HT-29 (cell line): ENCODE measurements at places on chromosomes 2 and 18. TPM values are rescaled to one million over a fixed set of nuclear protein-coding genes. Genes with fewer than 3 reads are reported as not detected.

Gene IL36G
- total RNA-seq: not detected in 2 replicates

Gene KCNG2
- not detected in 2 replicates for total RNA-seq

Gene PFN4
- not detected in 2 replicates for total RNA-seq

Gene ICOS
- not detected in 2 replicates for total RNA-seq

Gene ABCB11
- 0.08 TPM in 1 of 2 replicates, not detected in the other for total RNA-seq

Gene COL6A3
- 0.03 TPM in 1 of 2 replicates, not detected in the other for total RNA-seq

Gene PDE11A
- total RNA-seq: not detected in 2 replicates

Gene TEX44
- total RNA-seq: not detected in 2 replicates

Gene LCT
- total RNA-seq: not detected in 2 replicates

Gene UGT1A8
- total RNA-seq: 43.6 and 56.6 TPM in 2 replicates

Gene DAW1
- not detected in 2 replicates for total RNA-seq

Gene SERPINB11
- not detected in 2 replicates for total RNA-seq

Gene BARD1
- total RNA-seq: 16.3 and 17.9 TPM in 2 replicates

Gene EFHD1
- total RNA-seq: not detected in 2 replicates

Gene FRZB
- 0.15 and 0.21 TPM in 2 replicates for total RNA-seq

Gene NEB
- total RNA-seq: 1.0 and 1.2 TPM in 2 replicates

Gene CFAP53
- total RNA-seq: not detected in 2 replicates

Gene OSR1
- total RNA-seq: 8.0 and 8.9 TPM in 2 replicates

Gene SGO2
- total RNA-seq: 3.9 and 5.3 TPM in 2 replicates

Gene PPP4R3B
- 25.5 and 26.8 TPM in 2 replicates for total RNA-seq

Gene GCA
- total RNA-seq: 32.9 and 33.8 TPM in 2 replicates

Gene MYOM1
- 0.10 and 0.13 TPM in 2 replicates for total RNA-seq

Gene NAT8
- total RNA-seq: not detected in 2 replicates

Gene TEKT4
- not detected in 2 replicates for total RNA-seq

Gene DLX2
- not detected in 2 replicates for total RNA-seq

Gene SLC1A4
- 7.9 and 8.7 TPM in 2 replicates for total RNA-seq

Gene GPR75
- total RNA-seq: 1.0 and 1.4 TPM in 2 replicates

Gene PLEKHH2
- total RNA-seq: 1.5 and 3.8 TPM in 2 replicates

Gene PROM2
- 72.2 and 75.5 TPM in 2 replicates for total RNA-seq

Gene MYO5B
- total RNA-seq: 29.3 and 35.9 TPM in 2 replicates
